ENCODE measurements at places on chromosomes 12 and 14.
A peak's percentile ranks its signal among the peaks of the same experiment; 100 is the strongest.

DNA sequence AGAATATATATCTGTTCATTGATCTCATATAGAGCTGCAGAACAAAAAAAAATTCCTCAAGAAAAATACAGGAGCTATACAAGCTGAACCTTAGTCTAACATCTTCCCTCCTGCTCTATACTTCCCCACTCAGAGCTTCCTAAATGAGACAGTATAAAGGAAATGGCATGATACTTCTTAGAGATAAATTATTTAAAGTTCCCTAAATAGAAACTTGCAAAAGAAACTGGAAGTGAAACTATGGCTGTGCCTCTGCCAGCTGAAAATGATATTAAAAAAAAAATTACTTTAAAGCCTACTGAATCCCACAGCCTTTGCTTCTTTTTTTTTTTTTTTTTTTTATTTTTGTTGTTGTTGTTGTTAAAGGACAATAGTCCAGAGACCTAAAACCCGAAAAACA is 11.6 kb upstream of the NEK9 start:
- no peak for DNase-seq

DNA sequence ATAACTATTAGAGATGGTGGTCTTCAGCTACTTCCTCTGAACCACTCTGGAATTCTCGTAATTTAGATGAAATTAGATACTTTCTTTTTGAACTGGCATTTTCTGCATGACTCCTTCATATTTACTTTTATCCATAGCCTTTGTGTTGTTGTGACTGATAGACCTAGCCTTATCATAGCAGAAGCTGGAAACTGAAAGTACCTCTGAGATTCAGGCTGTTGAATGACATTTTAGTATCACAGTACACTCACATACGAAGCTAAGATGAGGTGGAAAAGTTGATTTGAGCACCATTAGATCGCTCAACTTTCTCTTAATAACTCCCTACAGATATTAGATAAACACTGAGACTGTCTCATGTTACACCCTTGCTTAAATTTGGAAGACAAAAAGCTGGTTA is 525.1 kb upstream of the FBXO33 start:
- no peak for DNase-seq

- DNase-seq = no peak
Measured at GRCh38 chr14:52589646-52590045, 37.0 kb downstream of the GPR137C start.

DNA sequence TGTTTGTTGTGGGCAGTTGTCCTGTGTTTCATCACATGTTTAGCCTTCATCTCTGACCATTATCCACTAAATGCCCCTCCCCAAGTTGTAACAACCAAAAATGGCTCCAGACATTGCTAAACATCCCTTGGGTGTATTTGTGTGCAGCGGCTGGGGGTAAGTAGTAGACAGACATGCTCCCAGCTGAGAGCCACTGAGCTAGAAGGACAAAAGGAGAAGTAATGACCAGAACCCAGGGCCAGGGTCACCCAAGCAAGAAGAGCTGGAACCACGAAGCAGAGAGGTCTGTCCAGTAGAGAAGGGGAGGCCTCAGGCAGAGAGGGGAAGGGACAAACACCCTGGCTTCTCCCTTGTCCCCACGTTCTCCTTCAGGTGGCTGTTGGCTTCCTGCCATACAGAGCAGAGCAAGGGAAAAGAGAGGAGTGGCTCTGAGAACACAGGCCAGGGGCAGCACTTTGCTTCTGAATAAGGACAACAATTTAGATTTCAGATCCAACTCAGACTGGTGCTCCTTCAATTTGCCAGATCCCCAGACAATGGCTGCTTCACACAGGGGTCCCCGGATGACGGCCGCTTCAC is 55.2 kb downstream of the NDUFA12 start:
- peak; percentile 1 for DNase-seq

- DNase-seq = no peak
Measured at GRCh38 chr12:88630561-88630960, 50.3 kb upstream of the KITLG start.

- DNase-seq = no peak
Measured at GRCh38 chr12:123991372-123991951, 18.4 kb downstream of the ZNF664 start.

DNA sequence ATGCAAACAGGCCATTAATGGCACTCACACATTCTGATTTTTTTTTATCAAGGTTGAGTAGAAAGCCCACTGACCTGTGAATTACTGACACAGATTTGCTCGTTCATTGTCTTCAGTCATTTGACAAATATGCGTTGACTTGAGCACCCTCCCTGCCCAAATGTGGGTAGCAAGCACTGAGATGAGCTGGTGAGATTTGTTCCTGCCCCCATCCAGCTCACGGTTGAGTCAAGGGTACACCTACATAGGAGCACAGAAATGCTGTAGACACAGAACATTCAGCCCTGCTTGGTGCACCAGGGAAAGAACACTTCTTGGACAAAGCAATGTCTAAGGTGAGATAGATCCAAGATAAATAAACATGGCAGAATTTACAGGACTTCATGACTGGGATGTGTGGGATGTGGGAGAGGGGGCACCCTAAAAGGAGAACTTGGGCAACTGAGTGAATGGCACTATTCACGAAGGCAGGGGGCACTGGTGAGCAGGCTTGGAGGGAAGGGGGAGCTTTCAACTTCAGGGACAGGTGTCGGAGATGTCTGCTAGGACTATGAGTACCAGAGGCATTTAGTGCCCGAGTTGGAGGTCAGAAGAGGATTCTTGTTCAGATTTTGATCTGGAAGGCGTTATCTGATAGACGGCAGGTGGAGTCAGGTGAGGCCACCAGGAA is 213.4 kb downstream of the VRK1 start:
- DNase-seq = no peak

All from NCI-H1105 treated with DMSO at 0.1 percent for 48 hours (cell line).